Femur (tissue), 1 donor: ENCODE measurements at places on chromosomes 4 and X.

GRCh38 chrX:44875185-44875489 lies 2.1 kb downstream of the KDM6A start:
- DNase-seq, result no peak

DNA sequence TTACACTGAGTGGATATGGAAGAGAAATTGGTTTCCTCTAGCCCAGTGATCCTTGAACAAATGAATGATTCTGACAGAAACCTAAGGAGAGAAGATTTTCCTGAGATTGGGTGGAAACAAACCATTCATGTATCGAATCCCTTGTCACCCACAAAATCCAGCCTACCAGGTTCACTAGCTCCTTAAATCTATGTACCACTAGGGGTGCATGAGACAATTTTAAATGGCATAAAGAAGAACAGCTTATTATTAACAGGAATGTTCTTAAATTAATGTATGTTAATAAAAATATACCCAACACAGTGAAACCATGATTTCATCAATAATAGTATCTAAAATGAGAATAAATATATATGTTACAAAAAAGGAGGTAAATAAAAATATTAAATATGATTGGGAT lies 118.4 kb upstream of the LNX1 start:
- DNase-seq, result no peak

GRCh38 chr4:188930822-188931221 lies 791.6 kb downstream of the TRIML1 start:
- no peak for DNase-seq

GRCh38 chr4:99379571-99379970 lies 27.0 kb upstream of the ADH1C start:
- no peak for DNase-seq

GRCh38 chrX:24241822-24242648 lies 71.8 kb downstream of the SUPT20HL2 start:
- DNase-seq, result peak; percentile 27

GRCh38 chrX:118499295-118499694 lies 3.7 kb downstream of the DOCK11 start:
- DNase-seq, result no peak

DNA sequence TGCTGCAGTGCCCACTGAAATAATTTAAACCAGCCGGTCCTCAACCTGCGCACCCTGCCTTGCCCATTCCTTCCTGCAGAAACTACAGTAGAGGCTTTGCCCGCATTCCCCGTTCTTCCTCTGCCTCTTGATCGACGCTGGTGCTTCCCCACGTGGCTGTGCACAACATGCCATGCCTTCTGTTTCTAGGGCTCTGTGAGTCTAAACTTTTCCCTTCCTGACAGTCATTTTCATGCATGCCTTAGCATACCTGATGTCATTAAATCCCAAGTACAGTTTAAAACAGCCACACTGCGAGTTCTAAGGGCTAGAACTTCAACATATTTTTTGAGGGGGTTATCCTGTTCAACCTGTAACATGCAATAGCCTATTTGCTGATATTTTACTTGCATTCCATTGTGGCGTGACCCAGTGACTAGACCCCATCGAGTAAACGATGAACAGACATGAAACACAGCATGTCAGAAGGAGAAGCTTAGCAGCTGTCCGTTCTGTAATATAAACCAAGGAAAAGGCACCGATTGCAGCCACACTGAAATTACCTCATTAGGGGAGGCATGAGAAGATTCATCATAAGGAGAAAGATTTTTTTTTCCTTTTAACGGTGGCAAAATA lies 232.5 kb downstream of the ARHGAP10 start:
- DNase-seq, result no peak

GRCh38 chrX:30283456-30284200 lies 25.6 kb downstream of the NR0B1 start:
- DNase-seq, result no peak

- no peak for DNase-seq
These were observed 195.0 kb upstream of the CLNK start for GRCh38 chr4:10879411-10880110.

- DNase-seq, result no peak
These were observed 25.7 kb upstream of the CSF2RA start for GRCh38 chrX:1242891-1243402.

GRCh38 chrX:130058652-130059051 lies 51.6 kb downstream of the ELF4 start:
- DNase-seq, result no peak

DNA sequence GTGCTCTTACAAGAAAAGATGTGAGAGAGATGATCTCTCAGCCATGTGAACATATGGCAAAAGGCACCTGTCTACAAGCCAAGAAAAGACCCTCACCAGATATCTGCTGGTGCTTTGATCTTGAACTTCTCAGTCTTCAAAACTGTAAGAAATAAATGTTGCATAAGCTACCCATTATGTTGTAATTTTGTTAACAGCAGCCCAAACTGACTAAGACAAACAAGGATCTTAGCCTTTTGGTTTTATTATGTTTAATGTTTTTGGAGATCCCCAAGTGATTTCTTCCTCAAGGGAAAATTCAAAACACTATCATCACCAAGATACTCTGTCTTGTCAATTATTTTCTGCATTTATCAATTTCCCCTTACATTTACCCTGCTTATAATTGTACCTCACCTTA lies 21.8 kb upstream of the CCNI start:
- no peak for DNase-seq

- DNase-seq, result no peak
These were observed 18.8 kb downstream of the ATP1B4 start for GRCh38 chrX:120380699-120381098.

DNA sequence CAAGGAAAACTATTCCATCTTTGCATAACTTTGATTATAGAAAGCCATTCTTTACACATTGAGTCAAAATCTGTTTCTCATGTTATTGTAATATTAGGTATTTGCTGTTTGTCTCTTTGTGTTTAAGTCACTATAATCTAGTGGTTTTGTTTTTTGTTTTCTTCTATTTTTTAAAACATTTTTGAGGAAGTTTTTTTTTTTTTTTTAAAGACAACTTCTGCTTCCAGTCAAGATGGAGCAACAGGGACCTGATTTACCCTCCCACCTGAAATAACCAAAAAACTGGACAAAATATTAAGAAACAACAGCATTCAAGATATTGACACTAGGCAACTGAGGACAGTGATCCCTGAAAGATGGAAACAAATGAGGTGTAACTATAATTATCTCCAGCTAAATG lies 18.4 kb upstream of the NSUN7 start:
- DNase-seq, result no peak

GRCh38 chr4:7358100-7358735 lies 76.5 kb downstream of the PSAPL1 start:
- DNase-seq, result no peak

GRCh38 chrX:132576939-132577338 lies 88.1 kb upstream of the MBNL3 start:
- DNase-seq, result no peak

- no peak for DNase-seq
These were observed 54.6 kb downstream of the NIPAL1 start for GRCh38 chr4:48071191-48071590.

GRCh38 chr4:182752158-182752910 lies 164.9 kb downstream of the DCTD start:
- DNase-seq, result no peak

GRCh38 chrX:138711399-138712347 lies at the start of gene FGF13:
TSS of gene FGF13 (minus strand) at chrX:138711717. CDS start at chrX:138711003, 714 bp downstream.
- peak; percentile 68 for DNase-seq

GRCh38 chrX:72299891-72300630 lies 5.7 kb downstream of the CITED1 start:
- no peak for DNase-seq

DNA sequence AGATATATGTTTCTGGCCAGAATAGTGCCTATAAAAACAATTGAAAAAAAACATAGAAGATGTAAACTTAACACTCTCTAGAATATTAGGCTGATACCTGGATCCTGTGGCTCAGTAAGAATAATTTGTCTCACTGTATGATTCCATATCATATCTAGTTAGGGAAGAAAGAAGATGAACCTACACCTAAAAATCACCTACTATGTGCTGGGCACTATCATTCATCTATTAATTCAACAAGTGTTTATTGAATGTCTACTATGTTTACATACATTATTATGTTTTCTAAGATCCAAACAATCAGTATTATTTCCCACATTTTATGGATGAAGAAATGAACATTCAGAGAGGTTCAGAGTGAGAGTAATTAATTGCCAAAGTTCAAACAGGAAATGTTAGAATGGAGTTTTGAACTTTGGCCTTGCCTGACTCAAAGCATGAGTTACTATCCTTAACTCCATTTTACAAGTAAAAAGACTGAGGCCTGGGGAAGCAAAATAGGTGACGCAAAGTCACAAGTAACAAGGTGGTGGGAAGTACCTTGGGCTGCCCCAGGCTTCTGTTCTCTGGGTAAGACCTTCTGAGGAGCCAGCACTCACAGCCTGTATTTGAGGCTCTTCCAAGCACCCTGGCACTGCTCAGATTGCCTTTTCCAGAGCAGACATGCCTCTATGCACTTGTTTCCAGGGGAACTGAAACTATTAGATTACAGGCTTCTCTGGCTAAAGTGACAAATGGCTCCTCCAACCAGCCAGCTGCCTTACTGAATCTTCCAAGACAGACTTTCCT lies 111.1 kb upstream of the ACSL4 start:
- DNase-seq, result peak; percentile 26

DNA sequence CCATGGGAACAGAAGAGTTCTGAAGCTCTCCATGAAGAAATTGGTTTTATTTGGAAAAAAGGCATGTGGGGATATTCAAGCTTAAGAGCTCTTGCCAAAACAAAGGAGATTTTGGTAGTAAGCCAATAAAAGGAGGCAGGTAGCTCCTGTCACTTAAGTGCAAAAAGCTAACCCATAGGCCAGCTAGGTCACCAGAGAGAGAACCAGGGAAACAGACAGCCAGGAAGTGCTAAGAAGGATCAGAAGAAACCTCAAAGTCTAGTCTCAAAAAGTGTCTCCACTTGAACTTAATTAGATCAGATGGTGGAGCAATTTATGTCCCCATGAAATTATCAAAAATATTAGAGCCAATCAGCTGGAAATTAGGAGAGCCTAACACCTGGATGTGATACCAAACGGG lies 49.2 kb downstream of the CD40LG start:
- no peak for DNase-seq

- DNase-seq, result no peak
These were observed 178.8 kb downstream of the SNCA start for GRCh38 chr4:89657931-89658700.

GRCh38 chr4:25654031-25654970 lies 1.4 kb upstream of the SLC34A2 start:
- no peak for DNase-seq

DNA sequence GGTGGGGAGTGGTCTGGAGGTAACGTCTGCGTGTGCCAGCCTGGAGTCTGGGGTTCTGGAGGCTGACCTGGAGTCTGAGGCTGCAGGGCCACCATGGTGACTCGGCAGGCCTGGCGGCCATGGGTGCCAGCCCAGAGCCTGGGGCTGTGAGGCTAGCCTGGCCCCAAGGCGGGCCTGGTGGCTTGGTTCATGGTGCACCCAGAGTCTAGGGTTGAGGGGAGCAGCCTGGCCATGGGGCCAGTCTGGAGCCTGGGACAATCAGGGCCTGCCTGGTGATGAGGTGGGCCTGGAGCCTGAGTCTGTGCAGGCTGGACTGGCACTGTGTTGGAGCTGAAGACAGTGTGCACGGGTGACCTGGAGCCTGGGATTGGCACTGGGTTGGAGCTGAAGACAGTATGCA lies 64.9 kb downstream of the CXorf49B start:
- DNase-seq, result no peak

DNA sequence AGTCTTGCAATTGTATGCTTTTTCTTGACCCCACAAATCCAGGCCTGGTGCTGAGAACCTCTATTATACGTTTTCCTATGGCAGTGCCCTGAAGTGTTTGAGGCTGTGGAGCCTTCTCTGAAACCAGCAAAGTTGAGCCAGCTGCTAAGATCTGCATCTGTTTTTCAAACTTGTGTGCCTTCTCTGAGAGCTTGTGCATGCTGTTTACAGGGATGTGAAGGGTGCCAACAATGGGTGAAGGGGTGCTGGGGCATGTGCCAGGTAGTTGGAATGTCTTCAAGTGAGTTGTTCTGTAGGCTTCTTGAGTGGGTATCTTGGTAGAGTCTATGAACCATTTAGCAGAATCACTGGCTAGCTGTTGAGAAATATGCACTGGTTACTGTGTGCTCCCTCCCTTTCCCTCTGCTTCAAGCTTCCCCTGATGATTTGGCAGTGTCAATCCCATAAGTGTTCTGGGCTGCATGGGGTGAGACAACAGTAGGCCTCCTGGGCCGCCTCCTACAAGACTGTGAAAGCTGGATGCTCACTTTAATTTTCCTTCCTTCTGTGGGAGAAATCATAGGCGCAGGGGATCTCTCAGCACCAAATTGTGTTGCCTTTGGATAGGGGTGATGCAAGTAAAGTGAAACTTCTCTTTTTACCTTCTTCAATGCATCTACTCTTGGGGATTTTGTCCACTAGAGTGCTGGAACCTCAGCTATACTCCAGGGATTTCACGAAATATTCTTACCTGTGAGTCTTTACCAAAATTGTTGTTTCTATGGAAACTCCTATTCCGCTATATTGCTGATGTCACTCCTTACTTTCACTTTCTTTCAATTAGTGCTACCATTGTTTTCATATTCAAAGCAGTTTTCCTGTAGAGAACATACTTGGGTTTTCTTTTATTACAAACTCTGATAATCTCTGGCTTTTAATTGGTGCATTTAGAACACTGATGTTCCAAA lies 30.0 kb downstream of the ITM2A start:
- DNase-seq, result no peak

GRCh38 chr4:86261636-86262035 lies 98.2 kb downstream of the MAPK10 start:
- no peak for DNase-seq

DNA sequence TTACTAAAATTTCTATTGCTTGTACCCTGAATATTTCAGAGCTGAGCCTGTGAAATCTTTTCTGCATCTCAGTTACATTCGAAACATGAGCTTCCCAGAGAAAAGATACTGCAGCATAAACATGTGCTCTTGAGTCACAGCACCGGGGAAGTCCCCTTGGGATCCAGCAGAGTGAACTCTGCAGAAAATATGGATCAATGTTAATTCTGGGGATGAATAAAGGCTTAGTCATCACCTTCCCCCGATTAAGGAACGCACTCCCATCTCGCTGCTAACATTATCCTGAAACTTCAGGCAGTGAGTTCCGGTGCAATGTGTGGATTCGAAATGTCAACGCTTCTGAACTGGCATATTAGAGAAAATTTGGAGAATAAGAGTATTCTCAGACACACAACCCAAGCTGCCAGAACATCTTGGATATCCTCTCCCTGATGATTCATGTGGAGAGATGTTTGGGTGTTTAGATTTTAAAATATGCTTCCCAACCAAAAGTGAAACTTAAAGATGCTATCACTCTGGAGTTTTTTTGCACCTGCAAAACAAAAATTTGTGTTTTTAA lies 90.8 kb downstream of the IRF2 start:
- peak; percentile 21 for DNase-seq

- no peak for DNase-seq
These were observed 167.8 kb downstream of the ANTXR2 start for GRCh38 chr4:79905212-79905611.

- DNase-seq, result no peak
These were observed 94.7 kb upstream of the PUDP start for GRCh38 chrX:7242613-7243012.

DNA sequence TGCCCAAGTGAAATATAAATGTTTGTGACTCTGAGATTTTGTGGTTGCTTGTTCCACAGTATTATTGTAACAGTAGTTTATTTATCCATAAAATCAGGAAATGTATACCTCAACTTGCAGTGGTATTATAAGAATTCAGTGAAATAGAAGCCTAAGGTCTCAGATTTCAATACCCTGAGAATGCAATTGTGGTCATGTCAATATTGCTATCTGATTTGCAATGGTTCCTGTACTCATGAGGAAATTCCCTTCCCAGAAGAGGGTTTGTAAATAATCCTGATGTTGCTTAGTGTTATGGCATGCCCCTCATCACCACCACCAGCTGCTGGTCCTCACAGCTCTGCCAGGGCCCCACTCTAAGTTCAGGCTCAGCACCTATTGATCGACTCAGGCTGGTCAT lies 67.8 kb downstream of the SLC34A2 start:
- DNase-seq, result no peak
